GM23248 (cell line): ENCODE measurements at places on chromosomes 3 and 15. TPM values are rescaled to one million over a fixed set of nuclear protein-coding genes. Genes with fewer than 3 reads are reported as not detected.
A peak's percentile ranks its signal among the peaks of the same experiment; 100 is the strongest.

The SI gene
- polyA plus RNA-seq: not detected in 2 replicates

The GOLGA8Q gene
- polyA plus RNA-seq: 0.49 TPM in 1 of 2 replicates, not detected in the other

The EOMES gene
- not detected in 2 replicates for polyA plus RNA-seq

The CD86 gene
- not detected in 2 replicates for polyA plus RNA-seq

DNA sequence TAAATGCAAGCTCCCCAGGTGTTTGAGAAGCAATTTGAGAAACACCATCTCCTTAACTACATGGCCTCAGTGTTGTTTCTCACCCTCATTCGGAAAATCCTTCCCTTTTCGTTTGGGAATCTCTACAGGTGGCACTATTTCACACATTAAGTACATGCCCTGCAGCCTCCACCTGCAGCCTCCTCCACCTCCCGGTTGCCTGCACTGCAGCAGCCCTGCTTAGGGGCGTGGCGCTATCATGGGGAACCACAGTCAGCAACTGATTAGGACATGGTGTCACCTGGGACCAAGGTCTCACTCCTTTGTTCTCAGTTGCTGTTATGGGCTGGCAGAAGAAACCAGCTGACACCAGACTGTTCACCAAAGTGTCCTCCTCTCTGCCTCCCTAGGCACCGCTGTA lies 11.7 kb upstream of the ZNF774 start:
- no peak for DNase-seq

DNA sequence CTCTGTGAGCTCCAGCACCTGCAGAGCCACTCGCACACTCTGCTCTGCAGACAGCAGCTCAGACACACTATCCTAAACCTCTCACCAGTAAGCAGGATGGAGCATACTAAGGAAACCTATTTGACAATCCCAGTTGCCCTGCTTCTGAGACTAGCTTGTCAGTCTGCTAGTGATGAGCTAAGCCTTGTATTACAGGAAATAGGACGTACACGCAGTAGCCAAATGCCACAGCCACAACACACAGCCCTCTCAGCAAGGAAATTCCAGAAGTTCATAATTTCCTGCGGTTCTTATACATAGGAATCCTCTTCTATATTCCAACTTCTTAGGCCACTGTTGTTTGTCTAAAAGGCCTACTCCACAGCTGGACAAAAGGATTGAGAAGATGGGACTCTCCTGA lies 74.5 kb downstream of the MYLK start:
- DNase-seq: peak; percentile 46

- DNase-seq: no peak
These were observed 15.9 kb downstream of the SNX1 start for GRCh38 chr15:64111679-64112050.

- no peak for DNase-seq
These were observed 86.0 kb downstream of the PLXNA1 start for GRCh38 chr3:127068871-127069270.

DNA sequence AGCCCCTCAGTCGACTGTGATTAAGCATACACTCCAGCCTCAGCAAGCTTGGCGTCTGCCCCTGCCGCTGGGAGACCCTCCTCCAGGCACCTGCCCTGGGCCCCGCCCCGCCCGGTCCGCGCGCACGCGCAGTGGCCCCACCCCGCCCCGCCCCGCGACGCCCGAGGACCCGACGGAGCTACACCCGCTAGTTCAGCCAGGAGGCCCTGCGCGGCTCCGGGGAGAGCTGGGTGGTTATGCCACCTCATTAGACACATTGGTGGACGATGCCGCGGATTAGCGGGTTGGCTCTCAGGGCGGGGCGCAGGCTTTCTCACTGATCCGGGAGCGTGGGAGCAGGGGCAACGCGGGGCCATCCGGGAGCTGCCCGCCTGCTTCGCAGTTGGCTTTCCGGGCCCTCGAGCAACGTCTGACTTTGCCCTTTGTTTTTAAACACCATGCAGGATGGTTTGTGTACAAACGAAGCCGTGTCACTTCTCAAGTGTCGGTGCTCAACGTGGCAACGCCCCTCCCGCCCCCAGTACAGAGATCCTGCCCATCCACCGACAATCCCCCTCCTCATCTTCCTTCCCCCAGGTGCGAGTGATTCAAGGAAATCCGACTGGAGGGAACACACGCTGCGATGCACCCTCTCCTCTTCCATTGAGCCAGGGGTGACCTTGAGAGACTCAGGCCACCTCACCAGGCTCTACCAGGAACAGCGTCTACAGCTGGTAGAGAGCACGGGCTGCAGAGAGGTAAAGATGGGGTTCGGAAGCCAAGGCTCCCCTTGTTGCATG lies 109.3 kb downstream of the SHQ1 start:
- DNase-seq: peak; percentile 50

GRCh38 chr3:52891615-52892081 lies 5.7 kb downstream of the STIMATE start:
- peak; percentile 84 for DNase-seq

GRCh38 chr3:141460097-141460704 lies 26.6 kb upstream of the RASA2 start:
- DNase-seq: peak; percentile 92

GRCh38 chr3:109195815-109196214 lies 59.3 kb downstream of the C3orf85 start:
- no peak for DNase-seq

DNA sequence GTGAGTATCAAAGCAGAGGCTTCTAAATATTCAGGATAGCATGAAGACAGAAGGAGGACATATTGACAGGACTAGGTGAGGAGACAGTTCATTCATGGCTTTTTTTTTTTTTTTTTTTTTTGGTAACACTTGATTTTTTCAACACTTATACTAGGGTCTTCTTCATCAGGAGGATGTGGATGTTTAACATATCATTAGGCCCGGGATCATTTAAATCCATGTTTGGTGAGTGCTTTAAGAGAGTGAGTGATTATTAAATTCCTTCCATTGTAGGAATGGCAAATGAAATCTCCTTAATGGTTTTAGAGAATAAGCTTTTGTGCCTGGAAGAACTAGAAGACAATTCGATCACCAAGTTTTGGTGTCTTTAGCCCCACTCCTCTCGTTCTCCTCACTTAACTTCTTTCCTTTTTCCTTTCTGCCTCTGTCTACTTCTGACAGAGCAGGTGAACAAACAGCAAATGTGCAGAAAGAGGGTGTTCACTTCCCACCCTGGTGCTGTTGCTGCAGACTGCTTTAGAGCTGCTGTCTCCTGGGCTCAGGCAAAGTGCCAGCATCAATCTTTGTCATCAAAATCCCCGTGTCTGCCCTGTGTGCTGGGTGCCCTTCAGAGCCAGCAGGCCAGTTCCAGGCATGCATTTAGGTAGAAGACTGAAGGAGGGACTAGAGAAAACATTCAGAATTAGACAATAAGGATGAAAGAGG lies 35.6 kb upstream of the RAB11A start:
- no peak for DNase-seq

GRCh38 chr15:49135911-49136310 lies 19.5 kb downstream of the COPS2 start:
- peak; percentile 85 for DNase-seq

- no peak for DNase-seq
These were observed 683.8 kb upstream of the NR2F2 start for GRCh38 chr15:95646484-95647273.

- DNase-seq: peak; percentile 65
These were observed 28.3 kb downstream of the RSL24D1 start for GRCh38 chr15:55168350-55168974.
